ENCODE measurements at places on chromosomes 6 and 20.
A peak's percentile ranks its signal among the peaks of the same experiment; 100 is the strongest.

DNA sequence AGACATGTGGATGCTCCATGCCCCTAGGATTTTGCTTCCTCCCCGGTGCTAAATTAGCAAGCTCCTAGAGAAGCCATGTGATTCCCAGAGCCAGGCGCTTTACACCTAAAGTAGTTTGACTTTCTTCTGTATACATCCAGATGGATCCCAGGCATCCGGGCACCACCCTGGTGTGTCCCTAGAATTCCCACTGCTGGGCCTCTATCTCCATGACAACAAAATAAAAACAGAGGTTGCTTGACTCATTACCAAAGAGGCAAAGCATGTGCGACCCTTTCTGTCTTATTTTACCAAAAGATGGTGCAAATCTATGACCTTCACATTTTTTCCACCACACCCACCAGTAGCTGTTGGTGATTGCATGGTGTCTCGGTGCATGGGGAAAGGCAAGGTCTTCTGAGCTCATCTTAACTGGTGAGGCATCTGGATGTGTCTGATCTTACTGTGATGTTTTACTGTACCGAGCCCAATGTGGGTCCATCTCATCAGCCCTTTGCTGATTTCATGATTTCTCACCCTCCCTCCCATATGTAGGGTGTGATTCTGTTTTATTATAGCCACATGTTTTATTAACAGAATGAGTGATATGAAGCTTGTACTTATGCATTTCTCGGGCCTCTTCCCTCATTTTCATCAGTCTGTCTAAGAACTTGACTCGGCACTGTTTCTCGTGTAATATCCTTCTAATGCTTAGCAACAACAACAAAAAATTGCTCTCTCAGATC, 27.4 kb upstream of the VAPB start:
- no peak for DNase-seq

- DNase-seq, result peak; percentile 50
Observed at GRCh38 chr6:7727946-7728854, 2.3 kb downstream of the BMP6 start.

DNA sequence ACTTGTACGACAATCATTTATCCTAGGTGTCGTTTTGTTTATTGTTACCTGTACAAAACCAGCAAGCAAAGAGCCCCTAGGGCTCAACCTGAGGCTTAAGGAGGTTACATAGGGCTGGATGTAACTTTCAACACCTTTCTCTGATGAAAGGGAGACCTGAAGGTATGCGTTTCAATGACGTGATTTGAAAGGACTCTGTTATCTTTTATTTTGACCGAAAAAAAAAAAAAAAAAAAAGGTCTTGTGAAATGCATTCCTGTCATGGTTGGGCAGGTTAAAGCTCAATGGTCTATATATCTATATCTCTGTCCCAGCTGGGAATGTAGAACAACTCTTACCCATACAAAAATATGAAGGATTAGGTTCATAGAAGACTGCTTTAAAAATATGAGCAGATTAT, 78.7 kb upstream of the SASH1 start:
- DNase-seq, result no peak

DNA sequence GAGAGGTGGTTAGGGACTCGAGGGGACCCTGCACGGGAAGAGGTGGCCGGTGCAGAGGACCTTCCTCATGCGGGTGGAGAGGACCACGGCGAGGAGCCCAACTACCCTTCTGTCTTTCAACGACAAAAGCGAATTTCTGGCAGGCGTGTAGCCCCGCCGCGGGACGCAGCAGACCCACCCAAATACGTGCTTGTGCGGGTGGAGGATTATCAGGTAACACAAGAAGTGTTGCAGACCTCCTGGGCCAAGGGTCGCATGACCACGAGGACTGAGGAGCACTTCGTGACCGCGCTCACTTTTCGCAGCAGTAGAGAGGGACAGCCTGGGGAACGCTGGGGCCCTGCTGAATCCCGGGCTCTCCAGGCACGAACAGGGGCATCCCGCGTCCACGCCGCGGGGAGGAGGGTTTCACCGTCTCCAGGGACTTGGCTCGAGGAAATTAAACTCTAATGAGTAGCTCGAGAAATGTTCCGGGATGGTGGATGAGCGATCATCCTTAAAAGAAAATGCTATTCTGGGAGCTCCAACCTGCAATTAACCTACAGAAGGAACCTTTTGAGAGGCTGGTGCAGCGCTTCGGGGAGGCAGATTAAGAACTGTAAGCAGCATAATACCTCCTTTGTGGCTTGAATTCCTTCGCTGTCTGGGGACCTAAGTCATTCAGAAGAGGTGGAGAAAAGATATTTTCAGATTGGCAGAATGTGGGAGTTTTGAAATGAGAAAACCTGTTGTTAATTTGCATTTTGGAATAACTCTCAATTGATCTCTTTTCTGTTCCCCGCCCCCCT, 804 bp downstream of the C6orf141 start:
- no peak for DNase-seq

DNA sequence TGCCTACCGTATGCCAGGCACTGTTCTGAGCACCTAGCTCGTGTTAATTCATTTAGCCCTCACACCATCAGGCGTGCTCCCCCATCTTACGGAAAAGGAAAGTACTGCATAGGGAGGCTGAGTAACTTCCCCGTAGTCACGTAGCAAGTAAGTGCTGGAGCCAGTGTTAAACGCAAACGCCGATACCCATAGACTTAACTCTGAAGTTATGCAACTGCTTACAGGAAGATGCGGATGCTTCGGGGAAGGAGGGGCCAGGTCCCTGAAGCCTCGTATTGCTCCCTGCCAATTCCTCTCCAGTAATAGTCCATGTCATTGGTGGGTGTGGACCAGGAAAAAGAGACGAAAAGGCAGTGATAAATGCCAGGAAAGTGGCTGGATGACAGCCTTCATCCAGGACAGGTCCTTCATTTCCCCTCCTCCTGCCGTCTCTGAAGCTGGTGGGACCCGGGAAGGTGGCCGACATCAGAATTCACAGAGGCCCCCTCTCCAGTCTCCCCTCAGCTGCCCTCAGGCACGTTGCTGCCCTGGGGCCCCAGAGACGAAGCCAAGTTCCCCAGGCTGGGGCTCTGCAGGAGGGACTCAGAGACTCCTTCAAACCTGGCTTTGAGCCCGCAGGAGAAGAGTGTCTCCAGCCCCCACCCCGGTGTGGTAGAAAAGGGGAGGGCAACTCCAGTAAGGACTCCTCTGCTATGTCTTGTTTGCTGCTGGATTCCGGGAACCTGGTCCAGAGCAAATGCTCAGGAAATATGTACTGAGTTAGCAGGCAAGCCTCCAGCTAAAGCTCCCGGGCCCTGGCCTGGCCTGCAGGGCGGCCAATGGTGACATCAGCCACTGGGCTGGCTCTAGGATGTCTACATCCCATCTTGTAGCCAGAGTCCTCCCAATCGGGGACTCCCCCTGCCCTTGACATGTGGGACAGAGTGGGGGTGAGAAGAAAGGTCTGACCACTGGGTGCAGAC, 37.8 kb downstream of the RAB44 start:
- no peak for DNase-seq

DNA sequence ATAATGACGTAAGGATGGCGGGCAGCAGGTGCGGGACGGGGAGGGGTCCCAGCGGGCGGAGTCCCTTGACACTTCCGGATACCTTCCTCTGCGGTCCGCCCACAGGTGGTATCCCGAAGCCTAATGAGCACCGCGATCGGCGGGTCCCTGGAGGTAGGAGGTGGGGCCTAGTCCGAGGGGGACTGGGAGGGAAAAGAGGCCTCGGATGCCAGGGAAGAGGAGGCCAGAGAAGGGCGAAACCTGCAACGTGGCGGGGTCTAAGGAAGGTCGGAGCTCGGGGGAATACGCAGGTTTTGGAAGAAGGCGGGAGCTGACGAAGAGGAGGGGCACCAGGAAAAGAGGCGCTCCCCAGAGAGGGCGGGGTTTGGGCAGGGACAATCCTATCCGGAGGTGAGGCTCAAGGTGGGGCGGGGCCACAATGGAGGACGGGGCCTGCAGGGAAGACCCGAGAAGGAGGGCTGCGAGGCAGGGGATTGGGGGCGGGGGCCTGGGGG, 3.7 kb downstream of the PRSS16 start:
- DNase-seq, result no peak

- no peak for DNase-seq
Observed at GRCh38 chr20:9427430-9428291, 86.7 kb upstream of the LAMP5 start.

DNA sequence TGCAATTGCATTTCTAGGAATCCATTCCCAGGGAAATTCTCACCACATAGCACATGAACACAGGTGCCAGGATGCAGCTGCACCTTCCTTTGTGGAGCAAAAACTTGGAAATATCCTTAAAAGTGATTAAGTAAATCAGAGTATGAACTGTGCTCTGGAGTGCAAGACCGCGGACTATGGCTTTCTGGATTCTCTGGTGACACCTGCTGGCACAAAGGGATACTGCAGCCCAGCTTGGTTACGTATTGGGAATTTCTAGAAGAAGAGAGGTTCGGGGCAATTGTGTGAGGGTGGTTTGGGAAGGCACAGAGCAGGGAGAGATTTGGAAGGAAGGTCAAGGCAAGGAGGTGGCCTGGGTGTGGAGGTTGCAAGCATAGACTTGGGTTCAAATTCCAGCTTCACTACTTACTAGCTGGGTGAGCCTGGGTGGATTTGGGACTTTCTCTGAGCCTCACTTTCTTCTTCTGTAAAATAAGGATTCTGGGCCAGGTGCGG, 15.9 kb upstream of the PEDS1 start:
- peak; percentile 42 for DNase-seq

DNA sequence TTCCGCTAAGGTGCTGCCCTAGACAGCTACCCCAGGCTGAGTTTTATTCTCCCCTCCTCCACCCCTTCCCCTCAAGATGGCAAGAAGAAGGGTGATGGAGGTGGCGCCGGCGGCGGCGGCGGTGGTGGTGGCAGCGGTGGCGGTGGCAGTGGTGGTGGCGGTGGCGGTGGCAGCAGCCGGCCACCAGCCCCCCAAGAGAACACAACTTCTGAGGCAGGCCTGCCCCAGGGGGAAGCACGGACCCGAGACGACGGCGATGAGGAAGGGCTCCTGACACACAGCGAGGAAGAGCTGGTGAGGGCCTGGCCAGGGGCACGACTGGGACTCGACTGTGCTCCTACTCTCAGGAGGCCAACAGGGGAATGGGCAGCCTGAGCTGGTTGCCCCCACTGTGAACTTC, 35.1 kb downstream of the EIF2S2 start:
- no peak for DNase-seq

DNA sequence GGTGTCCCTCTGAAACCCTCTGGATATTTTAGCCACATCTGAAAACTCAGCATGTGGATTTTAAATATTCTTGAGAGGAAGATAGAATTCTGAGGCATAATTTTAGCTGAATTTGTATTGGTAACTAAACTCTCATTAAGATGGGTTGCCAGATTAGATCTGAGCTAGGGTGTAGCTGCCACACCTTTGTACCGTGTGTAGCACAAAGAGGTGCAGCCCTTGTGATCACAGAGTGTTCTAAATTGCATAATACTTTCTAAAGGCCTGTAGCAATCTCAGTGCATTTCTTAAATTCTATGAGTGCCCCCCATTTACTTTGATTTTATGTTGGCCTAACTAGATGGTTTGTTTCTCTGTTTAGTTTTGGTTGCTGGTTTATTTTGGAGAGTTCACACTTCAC, 53.0 kb downstream of the FLRT3 start:
- no peak for DNase-seq

GRCh38 chr6:7025861-7026260, 81.9 kb upstream of the RREB1 start:
- DNase-seq, result no peak

DNA sequence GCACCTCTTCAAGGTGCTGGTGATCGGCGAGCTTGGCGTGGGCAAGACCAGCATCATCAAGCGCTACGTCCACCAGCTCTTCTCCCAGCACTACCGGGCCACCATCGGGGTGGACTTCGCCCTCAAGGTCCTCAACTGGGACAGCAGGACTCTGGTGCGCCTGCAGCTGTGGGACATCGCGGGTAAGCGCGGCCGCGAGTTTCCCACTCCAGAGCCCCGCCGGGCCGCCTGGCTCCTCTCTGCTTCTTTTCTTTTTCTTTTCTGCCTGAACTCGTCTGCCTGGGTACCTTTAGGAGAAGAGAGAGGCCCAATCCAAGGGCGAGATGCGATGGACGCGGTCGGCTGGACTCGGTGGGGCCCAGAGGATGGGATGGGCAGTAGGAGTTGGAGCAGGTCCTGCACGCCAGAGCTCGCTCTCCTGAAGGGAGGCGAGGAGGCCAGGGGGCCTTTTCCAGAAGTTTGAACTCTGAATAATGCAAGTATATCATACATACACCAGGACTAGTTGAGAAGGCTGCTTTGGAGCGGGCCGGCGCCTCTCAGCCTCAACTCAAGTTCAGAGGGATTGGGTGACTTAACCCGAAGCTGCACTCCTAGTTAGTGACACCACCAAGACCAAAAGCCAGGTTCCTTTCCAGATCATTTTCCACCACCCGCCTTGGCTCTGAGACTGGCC, 445 bp downstream of the RAB32 start:
- DNase-seq, result no peak

GRCh38 chr6:15330174-15330944, 84.5 kb downstream of the JARID2 start:
- no peak for DNase-seq

GRCh38 chr6:13874191-13874549, 50.6 kb upstream of the RNF182 start:
- DNase-seq, result no peak

DNA sequence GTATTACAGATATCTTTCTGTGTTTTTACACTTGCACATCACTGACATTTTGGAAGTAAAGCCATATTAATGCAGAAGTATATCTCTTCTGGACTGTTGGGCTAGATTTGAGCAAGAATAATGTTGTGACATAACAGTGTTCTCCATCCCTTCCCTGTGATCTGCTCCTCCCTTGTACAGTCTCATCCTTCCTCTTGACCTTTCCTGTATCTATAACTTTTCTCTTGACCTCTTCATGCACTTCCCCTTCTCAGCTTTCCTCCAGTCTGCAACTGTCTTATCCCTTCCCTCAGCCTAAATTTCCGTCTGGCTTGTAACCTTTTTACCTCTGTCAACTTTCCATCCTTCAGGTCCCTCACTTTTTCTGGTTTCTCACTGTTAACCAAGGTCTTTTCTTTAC, 29.8 kb downstream of the NCOA3 start:
- no peak for DNase-seq

- DNase-seq, result no peak
Observed at GRCh38 chr20:60528141-60528540, 569.9 kb downstream of the CDH26 start.

GRCh38 chr20:33169176-33169794, 1.3 kb downstream of the BPIFA2 start:
- DNase-seq, result no peak

DNA sequence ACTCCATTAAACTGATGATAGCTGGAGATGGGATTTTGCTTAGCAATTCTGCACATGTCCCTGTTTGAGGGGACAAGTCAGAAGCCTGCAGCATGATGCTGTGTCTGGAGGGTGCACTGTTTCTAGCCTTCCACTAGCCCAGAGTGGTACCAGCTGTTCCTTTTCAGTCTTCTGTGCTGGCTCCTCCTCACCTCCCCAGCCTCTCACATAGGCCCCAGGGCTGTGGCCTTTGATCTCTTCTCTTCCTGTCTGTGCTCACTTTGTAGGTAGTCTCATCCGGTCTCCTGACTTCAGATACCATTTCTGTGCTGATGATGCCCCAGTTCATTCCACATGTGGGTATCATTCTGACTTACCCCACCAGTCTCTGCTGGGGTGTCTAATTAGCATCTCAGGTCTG, 126.3 kb downstream of the HIVEP1 start:
- DNase-seq, result no peak

Data from NCI-H1694 treated with DMSO at 0.1 percent for 48 hours (cell line).